ENCODE measurements at places on chromosomes 6 and 20.

GRCh38 chr20:56222201-56222600 lies 26.3 kb upstream of the MC3R start:
- DNase-seq: no peak

DNA sequence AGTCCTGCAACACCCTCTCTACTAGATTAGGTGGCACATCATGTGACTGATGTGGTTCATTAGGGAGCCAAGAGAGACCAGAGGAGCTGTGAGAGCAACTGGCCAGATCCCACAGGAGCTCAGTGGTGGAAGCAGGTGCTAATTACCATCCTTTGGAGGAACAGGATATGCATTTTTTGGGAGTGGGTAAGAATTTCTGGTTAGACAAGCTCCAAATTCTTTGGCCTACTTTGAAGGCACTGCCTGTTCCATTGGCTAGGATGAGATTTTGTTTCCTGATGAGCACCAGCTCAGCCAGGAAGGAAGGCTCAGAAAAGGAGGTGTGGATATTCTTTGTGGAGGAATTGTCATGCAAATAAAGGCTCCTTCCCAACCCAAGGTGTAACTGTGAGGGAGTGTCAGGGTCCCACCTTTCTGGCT lies 130.3 kb upstream of the BMP2 start:
- no peak for DNase-seq

- DNase-seq: no peak
Observed at GRCh38 chr6:112232845-112233256, 21.5 kb downstream of the LAMA4 start.

DNA sequence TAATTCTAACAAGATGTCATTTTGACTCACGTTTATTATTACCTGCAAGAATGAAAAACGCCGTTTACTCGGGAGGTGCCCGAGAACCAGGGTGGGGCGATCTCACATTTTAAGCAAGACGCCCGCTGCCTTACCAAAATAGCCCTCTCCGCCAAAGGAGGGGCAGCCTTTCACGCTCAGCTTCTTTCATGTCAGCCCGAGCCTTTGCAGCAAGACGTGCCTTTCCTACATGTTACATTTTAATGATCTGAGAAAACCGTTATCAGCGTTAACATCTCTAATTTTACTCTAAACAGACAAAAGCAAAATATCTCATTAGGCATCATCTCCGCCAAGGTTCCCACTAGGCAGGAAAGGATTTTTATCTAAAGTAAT lies 2.0 kb downstream of the BACH2 start:
- DNase-seq: peak; percentile 40

DNA sequence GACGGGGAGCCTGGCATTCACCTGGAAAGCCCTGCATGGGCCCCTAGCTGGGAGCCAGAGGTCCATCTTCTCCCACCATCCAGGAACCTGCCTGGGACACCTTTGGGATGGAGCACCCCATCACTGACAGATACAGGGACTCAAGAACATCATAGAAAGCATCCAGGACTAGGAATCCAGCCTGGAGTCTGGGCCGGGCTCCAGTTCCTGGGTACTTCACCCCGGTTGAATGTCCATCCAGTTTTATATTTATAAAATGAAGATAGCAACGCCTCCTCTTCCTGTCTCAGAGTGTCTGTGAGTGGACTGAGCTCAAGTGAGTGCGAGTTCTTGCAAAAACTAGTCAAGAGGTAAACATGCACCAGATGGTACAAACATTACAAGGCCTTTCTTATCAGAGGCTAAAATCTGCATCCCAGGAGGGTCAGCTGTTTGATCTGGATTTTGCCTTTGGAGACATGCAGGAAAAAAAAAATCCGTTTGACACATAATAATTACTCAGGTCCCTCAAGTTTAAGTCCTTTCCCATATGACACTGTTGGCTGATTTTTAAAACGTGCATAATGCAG lies 27.4 kb downstream of the ZC3H12D start:
- DNase-seq: no peak

DNA sequence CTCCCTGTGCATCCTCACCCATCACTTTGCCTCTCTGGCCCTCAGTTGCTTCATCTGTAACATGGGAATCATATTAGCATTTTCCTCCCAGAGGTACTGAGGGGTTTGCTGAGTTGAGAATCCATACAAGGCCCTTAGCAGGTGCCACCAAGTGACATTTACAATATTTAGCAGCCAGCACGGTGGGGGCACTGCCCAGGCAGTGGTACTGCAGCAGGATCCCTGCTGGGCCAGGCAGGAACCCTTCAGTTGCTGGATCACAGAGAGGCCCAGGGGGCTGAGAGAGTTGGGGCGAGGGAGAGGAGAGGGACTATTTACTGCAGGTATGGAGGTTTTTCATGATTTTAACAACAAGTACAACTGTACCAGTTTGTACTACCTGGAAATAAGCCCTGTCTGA lies 65.9 kb downstream of the CDH22 start:
- no peak for DNase-seq

DNA sequence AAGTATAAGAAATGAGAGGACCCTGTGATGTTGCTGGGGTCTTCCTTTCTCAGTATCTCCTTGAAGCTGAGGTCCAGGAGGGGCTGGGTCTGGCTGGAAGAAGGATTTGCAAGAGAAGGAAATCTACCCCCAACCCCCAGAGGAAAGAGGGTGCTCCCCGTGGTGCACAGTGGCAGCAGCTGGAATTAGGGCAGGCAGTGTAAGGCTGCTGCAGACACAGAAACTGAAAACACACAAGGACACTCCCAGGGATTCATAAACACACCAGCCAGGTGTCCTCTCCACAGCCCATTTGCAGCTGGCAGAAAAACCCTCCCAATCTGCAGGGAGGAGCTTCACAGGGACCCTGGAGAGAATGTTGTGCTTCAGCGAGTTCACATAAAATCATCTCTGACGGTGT lies 297.2 kb downstream of the CDH26 start:
- no peak for DNase-seq

- no peak for DNase-seq
Observed at GRCh38 chr20:11522366-11522741, 395.3 kb upstream of the BTBD3 start.

- peak; percentile 70 for DNase-seq
Observed at GRCh38 chr6:41591859-41592502, 45.8 kb downstream of the FOXP4 start.

DNA sequence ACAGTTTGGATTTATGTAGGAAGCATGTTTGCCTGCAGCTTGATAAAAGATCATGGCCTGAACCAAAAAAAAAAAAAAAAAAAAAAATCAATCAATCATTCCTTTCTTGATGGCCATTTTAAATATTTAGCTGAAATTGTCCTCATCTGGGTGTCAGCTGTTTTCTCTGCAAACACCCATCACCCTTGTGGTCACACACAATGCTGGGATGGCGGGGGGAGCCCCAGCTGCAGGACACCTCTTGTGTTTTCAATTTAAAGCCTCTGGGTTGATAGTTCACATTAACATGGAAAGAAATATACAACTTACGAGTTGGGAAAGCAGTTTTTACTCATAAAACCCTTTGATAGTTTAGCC lies 160.4 kb downstream of the ZFP64 start:
- DNase-seq: no peak

DNA sequence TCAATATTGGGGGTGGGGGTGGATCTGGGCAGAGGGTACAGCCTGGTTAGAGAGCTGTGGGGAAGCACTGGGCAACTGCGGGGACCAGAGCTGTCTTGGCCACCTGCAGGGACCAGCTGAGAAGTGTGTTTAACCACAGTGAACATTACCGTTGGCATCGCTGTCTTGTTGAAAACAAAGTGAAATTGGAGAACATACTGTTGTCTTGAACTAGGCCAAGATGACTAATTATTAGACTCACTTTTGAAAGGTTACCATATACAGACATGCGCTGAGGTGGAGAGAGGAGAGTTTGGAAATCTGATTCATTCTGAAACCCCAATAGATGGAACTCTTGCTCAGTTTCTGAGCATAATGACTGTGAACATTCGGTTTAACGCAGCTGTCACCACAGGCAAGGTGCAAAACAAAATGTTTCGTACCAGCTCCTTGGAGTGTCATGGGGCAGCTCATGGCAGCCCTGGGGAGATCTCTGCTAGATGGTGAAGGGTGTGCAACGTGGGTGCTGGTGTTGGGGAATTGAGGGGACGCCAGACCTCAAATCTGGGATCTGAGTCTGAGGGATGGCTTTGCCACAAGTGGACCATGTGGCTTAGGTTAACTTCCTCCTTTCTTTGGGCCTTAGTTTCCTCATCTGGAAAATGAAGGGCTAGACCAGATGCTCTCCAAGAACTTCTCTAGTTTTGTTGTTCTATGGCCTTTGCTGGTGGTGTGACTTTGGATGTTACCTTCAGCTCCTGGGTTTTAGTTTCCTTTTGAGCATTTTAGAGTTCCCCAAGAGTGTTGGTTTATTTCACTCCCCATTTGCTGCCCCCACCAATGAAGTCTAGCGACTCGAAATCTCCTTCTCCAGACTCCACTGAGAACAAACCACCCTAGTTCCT lies 24.6 kb upstream of the GTSF1L start:
- peak; percentile 97 for DNase-seq

DNA sequence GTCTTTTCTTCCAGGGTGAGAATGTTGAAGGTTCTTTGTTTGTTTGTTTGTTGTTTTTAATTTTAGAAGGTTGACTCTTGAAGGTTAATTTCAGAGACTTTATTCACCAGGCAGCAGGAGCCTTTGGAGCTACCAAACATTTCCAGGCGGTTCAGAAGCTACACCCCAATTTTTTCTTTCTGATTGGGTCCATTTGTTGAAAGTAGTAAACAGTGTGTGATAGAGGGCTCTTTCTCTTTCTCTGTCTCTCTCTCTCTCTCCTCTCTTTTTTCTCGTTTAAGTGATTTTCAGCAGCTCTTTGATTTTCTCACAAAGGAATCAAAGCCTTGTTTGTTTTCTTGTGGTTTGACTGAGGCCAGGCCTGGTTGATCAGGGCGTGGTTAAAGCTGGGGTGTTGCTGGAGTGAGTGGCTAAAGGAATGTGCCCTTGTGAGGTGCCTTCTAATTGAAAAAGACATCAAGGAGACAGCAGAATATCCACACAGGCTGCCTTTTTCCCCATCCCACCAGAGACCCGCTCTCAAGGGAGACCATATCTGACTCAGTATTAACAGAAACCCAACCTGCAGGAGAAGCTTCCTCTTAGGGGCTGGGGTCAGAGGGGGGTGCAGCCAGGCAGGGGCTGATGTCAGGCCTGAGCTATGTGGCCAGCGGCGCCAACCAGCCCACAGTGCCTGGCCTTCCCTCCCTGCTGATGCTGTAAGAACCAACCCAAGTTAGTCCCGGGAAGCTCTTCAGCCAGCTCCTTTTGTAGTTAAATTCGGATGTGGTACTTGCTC lies 40.4 kb upstream of the NAA20 start:
- no peak for DNase-seq

GRCh38 chr6:13846841-13847240 lies 32.5 kb upstream of the MCUR1 start:
- no peak for DNase-seq

DNA sequence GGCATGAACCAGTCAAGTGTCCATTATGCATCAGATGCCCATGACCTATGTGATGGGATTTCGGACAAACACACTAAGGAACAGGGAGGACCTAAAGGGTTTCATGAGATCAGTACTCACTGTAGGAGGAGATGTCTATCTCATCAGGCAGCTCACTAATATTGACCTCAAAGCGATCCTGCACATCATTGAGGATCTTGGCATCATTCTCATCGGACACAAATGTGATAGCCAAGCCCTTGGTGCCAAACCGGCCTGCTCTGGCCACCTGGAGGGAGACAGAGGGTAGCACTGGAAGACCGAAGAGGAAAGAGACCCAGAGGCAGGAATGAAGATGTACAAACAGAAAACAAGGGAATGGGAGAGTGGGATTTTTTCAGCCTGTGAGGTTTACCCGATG lies 1.9 kb downstream of the MCCD1 start:
- no peak for DNase-seq

DNA sequence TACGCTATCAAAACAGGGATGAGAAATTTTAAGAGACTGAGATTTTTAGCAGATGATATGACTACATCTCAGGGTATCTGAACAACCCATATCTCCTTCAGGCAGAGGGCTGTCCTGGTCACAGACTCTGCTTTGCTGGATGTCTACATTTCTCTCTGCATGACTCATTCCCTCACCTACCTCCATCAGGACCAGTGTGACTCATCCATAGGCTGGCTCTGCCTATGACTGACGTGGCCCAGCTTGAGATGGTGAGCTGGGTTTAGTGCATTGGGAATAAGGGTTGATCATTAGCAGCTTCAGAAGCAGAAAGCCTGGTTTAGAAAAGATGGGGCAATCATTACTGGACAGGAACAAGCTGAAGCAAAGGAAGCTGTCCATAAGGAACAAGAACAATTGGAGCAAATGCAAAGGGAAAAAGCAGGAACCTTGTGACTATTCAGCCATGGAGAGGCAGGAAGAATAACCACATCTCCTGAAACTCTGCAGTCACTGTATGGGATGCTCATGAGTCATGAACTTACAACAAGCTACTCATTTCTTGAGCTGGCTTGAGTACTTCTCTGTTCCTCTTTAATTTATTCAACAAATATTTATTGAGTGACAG lies 86.4 kb upstream of the CBLN4 start:
- no peak for DNase-seq

GRCh38 chr20:38952153-38952552 lies 10.0 kb upstream of the DHX35 start:
- no peak for DNase-seq

- DNase-seq: no peak
Observed at GRCh38 chr6:165697171-165697570, 34.1 kb upstream of the PDE10A start.

- peak; percentile 3 for DNase-seq
Observed at GRCh38 chr6:64064919-64065318, 429.3 kb downstream of the PHF3 start.

- peak; percentile 19 for DNase-seq
Observed at GRCh38 chr6:37059344-37060194, 54.1 kb downstream of the FGD2 start.

GRCh38 chr6:42260972-42261371 lies 43.3 kb upstream of the MRPS10 start:
- peak; percentile 33 for DNase-seq

- DNase-seq: peak; percentile 81
Observed at GRCh38 chr6:52552278-52552643, 24.6 kb downstream of the TRAM2 start.

DNA sequence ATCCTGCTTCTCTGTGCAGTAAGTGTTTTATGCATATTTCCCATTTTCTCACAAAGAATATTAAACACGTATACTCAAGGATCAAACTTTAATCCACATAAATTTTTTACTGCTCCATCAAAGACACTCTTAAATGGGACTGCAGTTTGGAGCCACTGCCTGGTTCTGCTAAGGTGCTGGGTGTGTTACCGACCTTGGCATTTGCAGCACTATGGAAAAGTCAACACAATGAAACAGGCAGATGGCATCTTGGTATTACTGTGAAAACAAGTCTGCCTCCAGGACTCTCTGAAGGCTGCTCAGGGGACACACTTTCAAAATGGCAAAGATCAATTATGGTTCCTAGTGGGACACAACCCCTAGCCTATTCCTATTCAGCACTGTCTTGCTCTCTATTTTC lies 17.3 kb upstream of the HLA-G start:
- no peak for DNase-seq

- no peak for DNase-seq
Observed at GRCh38 chr20:12660918-12661317, 347.9 kb upstream of the SPTLC3 start.

DNA sequence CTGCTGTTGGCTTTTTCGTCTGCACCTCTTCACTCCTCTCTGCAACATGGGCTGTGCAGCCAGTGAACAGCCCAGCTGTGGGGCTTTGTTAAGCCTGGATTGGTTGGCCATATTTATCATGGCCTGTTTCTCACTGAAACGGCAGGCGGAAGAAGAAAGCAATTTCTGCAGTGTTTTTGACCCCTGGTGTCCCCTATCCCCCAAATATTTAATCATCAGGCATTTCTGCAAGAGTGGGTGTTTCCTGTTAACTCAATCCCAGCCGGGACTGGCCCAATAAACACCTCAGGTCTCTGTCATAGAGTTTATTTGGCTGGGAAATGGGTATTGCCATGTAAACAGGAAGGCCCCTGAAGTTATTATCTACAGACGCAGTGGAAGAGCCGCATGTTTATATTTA lies 174.8 kb upstream of the SUPT3H start:
- no peak for DNase-seq

Measured in GM12865 (cell line).